ENCODE measurements at places on chromosomes 2 and 18.

DNA sequence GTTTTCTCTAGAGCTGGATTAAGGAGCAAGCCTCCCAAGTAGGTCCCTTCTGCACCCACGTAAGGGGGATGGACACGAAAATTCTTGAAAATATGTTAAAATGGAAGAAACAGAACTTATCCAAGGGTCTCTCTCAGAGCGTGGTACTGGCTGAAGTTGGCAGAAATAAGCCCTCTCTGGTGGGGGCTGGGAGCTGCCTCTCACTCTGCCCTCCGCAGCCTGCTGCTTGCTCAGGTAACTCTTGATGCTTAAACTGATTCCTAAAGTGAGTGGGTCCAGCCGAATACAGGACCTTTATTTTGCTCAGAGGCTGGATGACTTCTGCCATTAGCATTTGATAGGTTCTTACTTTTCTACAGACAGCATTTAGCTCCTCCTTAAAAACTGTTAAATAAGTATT is 78.1 kb downstream of the SPHKAP start:
- no peak for DNase-seq

DNA sequence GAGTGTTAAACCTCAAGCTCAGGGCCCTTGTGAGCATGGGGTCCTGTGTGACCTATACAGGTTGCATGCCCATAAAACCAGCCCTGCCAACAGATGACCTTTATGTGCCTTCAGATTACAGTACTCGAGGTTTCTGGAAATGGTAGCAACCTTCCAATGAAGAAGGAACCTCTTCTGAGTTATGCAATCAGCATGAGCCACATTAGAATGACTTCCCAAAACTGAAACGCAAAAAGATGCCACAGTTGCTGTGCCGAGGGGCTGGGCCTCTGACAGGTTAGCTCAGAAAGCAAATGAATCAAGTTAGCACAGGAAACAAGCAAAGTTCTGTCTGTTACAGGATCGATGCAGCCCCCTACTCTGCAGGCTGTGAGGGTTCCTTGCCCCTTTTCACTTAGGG is 37.7 kb downstream of the TGFA start:
- no peak for DNase-seq

GRCh38 chr2:100940766-100941645 is 61.1 kb upstream of the RPL31 start:
- no peak for DNase-seq

GRCh38 chr2:236675526-236675925 is 105.9 kb downstream of the ACKR3 start:
- DNase-seq = no peak

DNA sequence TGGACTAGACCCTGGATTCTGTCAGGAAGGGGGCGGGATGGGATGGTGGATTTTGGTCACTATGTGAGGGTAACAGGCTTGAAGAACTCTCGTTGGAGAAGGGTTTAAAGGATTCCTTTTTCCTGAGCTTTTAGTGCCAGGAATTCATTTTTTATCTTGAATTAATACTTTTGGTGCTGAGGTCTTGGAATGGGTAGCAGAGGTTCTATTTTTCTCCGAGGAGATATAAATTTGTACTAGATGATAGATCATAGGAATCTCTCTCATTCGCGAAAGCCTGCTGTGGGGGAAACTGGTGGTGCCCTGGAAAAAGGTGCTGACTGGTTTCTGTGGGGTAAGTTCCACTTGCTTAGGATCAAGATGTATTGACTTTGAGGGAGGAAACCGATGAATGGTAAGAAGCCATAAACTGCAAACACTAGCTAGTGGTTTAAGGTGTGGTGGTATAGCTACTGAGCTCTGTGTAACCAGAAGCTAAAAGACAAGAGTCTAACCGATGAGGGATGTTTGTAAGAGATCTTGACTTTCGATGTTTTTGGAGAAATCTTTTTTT is 706 bp downstream of the AGPS start:
- no peak for DNase-seq

DNA sequence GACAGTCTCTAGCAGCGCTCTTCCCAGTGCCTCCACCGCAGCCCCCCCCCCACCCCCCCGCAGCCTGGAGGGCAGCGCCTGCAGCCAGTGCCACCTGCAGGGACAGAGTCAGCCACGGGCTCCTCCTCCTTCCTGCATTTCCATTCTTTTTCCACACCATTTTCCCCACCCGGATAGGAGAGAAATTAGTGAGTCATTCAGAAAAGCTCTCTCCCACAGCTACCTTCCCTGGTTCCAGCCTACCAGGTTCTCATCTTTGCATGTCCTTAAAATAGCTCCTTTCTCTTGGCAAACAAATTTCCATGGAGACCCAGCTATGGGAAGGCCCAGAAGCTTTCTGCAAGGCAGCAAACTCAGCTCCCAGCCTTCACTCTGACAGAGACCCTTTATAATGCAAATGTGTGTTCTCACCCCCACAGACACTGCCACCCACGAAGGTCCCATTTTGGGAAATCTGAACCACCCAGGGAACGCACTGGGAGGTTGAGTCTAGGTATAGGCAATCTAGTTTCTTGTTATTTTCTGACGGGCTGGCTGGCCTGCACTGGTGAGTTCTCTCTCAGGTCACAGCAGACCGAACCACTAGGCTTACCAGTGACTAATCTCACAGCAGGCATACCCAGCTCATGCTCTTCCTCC is 41.8 kb upstream of the ATG16L1 start:
- peak; percentile 22 for DNase-seq

- peak; percentile 80 for DNase-seq
Observed at GRCh38 chr2:17643031-17643615, 102.6 kb downstream of the VSNL1 start.

DNA sequence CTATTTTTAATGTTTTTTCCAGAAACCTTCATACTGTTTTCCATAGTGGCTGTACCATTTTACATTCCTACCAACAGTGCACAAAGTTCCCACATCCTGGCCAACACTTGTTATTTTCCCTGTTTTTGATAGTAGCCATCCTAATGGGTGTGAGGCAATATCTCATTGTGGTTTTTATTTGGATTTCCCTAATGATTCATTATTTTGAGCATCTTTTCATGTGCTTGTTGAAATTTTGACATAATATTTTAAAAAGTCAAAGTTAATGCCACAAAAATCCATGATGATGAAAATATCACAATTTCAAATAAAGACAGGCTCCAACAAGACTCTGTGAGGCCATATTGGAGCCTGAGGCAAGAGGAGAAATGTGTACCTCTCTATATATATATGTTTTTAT is 50.2 kb downstream of the VWA3B start:
- no peak for DNase-seq

DNA sequence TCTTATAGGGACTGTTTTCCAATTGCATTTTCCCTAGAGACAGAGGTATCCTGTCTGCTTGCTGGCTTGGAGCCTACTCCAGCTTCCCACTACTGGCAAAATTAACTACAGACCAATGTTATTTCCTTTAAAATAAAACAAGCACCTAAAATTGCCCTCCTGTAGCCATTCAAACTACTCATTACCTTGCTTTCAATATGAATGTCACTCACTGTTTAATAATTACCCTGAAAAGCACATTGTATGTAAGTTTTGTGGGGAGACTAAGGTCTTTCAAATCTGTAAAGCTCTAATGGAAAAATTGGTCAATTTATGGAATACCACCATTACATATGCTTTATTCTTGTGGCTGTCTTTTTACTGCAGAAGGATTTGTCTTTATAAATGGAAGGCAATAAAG is 87.3 kb downstream of the DOCK10 start:
- DNase-seq = no peak

- DNase-seq = no peak
Observed at GRCh38 chr18:68103561-68103960, 587.0 kb upstream of the DSEL start.

GRCh38 chr2:20291106-20291564 is 59.5 kb downstream of the PUM2 start:
- DNase-seq = peak; percentile 63

- no peak for DNase-seq
Observed at GRCh38 chr2:100321866-100322820, at the start of gene LONRF2. Gene LONRF2, minus strand, starts transcription at chr2:100322501. Its CDS starts 408 bp downstream, at chr2:100322093.

DNA sequence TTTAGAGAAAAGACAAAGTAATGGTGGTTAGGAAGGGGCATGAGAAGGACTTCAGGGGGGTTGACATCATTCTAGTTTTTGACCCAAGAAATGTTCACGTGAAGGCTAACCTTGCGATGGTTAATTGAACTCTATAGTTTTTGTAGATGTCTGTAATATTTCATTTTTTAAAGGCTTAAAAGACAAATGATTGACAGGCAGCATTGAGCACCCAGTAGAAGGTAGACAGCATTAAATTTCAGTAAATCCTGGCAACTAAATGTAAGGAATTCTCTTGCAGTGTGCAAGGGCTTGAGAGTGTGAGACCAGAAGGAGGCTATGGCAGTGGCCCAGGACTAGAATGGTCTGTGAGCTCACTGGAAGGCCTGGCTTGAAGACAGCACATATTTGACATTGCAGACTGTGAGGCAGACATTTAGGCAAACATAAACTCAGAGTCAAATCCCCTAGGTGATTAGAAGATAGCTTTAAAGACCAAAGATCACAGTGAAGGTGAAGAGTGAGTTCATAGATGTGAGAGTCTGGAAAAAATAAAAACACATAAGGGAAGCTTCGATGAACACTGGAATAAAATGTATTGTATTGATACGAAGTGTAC is 100.1 kb upstream of the MAP4K4 start:
- DNase-seq = peak; percentile 24

- DNase-seq = no peak
Observed at GRCh38 chr2:164389411-164389810, 231.9 kb downstream of the GRB14 start.

DNA sequence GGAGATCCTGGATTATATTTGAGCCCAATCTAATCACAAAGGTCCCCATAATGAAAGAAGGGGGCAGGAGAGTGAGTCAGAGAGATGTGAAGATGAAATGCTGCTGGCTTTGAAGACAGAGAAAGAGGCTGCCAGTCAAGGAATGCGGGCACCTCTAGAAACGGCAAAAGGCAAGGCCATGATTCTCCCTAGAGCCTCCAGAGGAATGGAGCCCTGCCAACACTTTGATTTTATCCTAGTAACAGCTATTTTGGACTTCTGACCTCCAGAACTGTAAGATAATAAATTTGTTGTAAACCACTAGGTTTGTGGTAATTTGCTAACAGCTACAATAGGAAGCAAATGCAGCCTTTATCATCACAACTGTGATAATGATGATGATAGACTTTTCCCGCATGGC is 32.9 kb downstream of the LBH start:
- DNase-seq = no peak

- no peak for DNase-seq
Observed at GRCh38 chr2:15980605-15981098, 40.3 kb downstream of the MYCN start.

DNA sequence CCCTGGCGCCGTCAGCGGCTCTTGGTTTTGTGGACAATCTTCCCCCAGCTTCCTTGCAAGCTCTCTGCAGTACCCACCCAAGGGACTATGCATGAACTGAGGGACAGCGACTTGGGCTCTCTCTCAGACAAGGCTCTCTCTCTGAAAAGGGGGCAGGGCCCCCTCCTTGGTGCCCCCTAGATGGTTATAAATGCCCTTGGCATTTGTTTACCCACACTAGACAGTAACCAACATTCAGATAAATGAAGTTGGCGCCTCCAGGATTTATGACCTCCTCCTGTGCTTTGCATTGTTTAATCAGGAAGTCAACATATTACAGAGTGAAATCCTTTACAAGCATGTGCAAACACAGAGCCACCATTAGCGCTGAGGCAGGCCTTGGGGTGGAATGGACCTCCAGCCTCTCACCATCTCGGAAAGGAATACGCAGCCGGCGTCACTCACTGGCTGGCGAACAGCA is 547.4 kb upstream of the ID2 start:
- DNase-seq = no peak

- DNase-seq = no peak
Observed at GRCh38 chr2:235091421-235091820, 139.6 kb downstream of the SH3BP4 start.

GRCh38 chr2:72762276-72762675 is 63.6 kb downstream of the EXOC6B start:
- DNase-seq = no peak

DNA sequence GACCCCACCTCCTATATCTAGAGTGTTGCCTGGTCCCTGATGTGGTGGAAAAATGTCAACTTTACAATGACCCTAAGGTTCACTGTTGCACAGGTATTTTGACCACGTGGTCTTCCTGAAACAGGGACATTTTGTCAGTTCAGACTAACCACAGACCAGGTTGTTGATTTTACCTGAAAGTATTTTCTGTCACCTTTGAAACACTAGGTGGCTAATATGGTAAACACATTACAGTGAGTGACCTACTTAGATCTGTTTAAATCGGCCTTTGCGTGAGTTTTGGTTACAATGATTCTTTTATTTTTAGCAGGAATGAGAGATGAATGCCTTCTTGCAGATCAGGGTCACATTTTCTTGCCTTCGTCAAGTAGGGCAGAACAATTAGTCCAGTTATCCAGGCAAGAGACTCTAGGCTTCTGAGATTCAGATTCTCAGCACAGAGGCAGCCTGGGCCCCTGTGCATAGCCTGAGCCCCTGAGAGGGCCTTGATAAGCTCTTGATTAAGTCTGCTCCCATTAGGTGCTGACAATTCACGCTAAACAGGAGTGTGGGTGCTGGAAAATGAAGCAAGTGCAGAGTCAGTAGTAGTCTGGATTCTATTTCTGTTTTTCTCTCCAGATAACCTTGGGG is 226.2 kb downstream of the KCNS3 start:
- DNase-seq = no peak

DNA sequence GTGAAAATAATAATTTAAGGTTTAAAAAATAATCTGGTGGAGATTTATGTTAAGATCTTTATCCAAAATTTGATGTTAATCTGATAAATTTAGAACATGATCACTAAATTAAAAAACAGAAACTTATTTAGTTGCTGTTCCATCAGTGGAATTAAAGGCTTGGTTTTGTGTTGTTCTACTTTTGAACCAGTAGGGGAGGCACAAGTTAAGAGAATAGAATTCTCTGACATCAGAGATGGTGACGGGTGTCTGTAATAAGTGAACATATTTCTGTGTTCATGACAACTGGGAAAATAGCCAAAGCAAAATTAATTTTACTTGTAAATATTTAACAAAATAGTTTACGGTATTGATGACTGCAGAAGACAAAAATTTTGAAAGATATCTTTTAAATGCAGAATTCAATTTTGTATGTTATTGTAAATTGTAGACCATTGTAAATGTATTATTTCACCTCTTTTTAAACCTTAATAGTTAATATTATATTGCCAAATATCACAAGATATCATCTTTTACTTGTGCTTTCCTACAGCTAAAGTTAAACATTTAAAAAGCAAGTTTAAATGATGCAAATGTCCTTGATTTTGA is 106.0 kb downstream of the UBR3 start:
- DNase-seq = peak; percentile 3

DNA sequence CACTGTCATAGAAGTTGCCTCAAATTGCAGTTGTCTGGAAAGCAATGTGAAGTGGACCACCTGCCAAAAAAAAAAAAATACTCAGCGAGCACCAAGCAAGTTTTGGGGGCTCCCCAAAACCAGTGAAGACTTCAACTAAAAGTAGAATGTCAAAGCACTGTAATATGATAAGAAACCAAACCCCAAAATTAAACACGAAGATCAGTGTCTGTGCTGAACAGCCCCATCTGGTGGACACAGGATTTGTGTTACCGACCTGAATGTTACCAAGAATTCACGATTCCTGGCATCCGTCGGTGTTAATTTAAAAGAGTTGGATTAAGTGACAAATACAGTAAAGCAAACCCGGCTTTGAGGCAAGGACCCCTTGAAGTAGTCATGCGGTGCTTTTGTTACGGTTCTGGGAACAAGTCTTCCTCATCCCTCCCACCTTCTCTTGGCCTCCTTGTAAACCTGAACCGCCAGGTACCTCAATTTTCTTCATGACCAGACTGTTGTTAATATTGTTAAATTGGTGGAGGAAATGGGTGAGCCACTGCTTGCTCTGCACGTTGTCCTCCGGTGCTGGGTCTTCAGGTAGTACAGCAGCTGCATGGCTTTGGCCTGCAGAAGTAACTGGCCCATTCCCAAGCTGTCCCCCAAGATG is 31.3 kb upstream of the SSB start:
- DNase-seq = no peak

Data from fibroblast of skin of left quadriceps (primary cell).